ENCODE measurements at places on chromosomes 5 and 9.

DNA sequence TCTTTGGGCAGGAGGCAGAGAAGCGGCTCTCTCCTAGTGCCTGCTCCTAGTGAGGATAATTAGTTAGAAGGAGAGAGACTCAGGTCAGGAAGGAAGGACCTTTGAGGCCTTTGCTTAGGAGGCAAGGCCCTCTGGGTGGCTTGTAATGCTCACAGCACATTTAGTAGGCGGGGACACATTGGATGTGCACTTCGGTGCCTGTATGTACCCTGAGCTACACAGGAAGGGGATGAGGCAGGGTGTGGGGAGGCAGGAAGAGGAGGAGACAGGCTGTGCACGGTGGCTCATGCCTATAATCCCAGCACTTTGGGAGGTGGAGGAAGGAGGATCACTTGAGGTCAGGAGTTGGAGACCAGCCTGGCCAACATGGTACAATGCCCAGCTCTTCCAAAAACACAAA lies 7.2 kb upstream of the LCN2 start:
- no peak for DNase-seq

GRCh38 chr5:20041326-20042274 lies 53.6 kb upstream of the CDH18 start:
- no peak for DNase-seq

DNA sequence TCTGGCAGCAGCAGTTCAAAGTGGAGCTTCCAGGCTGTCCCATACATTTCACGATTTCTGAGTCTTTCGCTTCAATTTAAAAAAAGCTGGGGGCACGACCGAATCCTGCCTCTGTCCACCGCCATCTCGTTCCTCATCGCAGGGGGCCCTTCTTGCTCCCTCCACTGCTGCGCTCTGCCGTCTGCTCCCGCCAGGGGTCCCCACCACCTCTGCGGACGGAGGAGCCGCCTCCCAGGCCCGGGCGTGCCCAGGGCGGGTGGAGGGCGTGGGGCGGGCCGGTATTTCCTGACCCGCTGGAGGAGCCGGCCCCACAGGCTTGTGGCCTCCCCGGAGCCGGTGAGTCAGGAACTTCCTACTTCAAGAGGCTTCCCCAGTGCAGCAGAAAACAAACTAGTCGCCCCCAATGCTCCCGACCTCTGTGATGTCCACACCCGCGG lies 50.4 kb downstream of the USP20 start:
- peak; percentile 91 for DNase-seq

- DNase-seq = no peak
Measured at GRCh38 chr5:158951436-158952247, 148.1 kb downstream of the EBF1 start.

- no peak for DNase-seq
Measured at GRCh38 chr5:1038417-1039209, 30.0 kb downstream of the NKD2 start.

- DNase-seq = peak; percentile 35
Measured at GRCh38 chr9:7174884-7175283, 417.1 kb downstream of the KDM4C start.

DNA sequence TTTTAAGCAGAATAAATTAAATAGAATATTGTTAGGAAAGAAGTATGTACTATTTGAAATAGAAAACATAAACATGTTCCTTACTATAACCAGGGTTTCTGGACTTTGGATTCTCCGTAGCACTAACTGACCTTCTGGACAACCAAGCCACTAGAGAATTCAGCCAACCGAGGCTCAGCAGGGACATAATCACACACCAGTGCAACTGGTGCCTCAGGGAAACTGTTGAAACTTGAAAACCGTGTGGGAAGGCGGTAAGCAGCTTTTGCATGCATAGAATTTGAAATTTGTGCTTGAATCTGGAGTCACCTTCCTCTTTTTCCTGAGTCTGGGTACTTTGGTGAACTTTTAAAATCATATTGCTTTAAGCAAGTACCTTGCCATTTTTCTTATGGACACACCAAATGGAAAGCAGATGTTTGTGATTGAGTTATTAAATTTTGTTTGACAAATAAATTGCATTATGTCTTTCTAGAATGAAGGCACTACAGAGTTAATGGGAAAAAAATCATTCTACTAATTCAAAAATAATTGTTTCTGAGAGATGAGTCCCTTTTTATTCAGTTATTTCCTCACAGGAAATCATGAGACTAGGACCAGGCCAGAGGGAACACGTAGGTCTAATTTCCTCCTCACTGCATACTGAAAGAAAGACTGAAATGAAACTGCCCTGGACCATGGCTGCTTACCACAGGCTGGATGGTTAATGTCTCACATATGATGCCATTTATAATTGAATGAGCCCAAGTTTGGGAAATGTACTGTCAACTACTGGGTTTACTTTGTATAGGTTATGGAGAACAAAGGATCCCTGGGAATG lies 20.6 kb upstream of the SCAMP1 start:
- no peak for DNase-seq
